Right atrium auricular region (tissue), 2 donors: ENCODE measurements at places on chromosomes 5 and 9. TPM values are rescaled to one million over a fixed set of nuclear protein-coding genes. Genes with fewer than 3 reads are reported as not detected.

The PROB1 gene
- 15.8 TPM for total RNA-seq

The POU5F2 gene
- total RNA-seq = 0.52 TPM

The ANGPTL2 gene
- total RNA-seq = 55.8 TPM

The ABHD17B gene
- 14.1 TPM for total RNA-seq

The CA9 gene
- total RNA-seq = 5.5 TPM

The PCDHGA9 gene
- total RNA-seq = 3.7 TPM

The SPATA31C1 gene
- total RNA-seq = not detected

The PRR16 gene
- 1.7 TPM for total RNA-seq

The SLC36A2 gene
- not detected for total RNA-seq
